ENCODE measurements at places on chromosomes 13 and 19. TPM values are rescaled to one million over a fixed set of nuclear protein-coding genes. Genes with fewer than 3 reads are reported as not detected.

DNA sequence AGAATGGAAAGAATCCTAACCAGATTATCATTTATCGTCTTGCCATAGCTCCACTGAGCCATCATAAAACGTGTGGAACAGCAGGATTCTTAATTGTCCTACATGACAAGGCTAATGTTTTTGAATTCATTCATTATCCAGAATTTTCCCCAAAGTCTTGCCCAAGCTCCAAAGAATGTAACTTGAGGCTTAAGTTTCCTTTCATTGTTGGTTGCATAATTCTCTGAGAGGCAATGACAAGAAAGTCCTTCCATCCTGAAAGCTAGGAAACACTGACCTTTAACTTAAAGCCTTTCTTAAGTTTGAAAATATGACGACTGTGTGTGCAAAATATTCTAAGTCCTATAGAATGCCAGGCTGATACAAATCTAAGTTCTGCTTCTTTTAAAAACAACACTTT is 546.1 kb downstream of the SUCLA2 start:
- no peak for DNase-seq

Gene SHANK1
- total RNA-seq, result not detected

Gene PSG6
- not detected for total RNA-seq

GRCh38 chr13:109332506-109333499 is 453.6 kb downstream of the IRS2 start:
- DNase-seq, result no peak

DNA sequence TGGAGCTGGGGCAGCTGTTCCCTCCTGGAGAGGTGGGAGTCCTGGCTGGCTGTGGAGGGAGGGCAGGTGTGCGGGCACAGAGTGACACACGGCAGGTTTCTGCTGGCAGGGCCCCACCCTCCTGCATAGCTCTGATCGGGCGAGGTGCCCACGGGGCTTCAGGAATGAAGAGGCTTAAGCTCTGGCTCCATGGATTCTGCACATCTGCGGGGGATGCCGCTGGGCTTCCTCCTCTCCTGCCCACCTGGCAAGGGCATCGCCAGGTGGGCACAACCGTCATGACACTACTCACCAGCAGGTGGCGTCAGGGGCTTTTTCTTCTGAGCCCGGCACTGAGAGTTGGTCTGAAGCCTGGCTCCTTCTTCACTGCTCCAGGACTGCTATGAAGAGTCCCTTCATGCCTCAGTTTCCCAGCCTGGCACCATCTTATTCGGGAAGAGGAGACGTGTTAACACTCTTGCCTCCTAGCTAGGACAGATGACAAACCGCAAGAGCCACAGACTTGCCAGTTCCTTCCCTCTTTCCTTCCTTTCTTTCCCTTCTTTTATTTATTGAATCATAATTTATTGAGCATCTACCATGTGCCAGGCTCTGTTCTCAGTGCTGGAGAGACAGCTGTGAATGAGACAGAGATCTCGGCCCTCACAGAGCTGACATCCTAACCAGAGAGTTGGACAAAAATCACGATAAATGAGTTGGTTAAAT is 15.2 kb upstream of the PAK4 start:
- peak; percentile 86 for DNase-seq

DNA sequence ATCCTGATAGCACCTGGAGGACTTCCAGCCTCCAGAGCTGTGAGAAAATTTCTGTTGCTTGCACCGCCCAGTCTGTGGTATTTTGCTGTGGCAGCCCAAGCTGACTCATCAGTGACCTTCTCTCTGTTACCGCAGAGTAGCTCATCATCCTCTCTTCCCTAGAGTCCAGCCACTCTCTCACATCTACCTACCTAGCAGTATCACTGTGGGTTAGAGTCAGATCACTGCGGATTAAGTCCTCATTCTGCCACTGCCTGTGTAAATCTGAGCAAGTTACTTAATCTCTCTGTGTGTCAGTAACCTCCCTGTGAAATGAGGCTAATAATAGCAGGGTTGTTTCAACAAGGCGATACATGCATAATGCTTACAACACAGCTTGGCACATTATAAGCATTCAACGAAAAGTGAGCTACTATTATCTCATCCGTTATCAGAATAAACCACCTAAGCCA is 40.3 kb upstream of the USPL1 start:
- DNase-seq, result peak; percentile 26
